CD8-positive, alpha-beta T cell (primary cell): ENCODE measurements at places on chromosomes 2 and 18.

- no peak for DNase-seq
These were observed 11.1 kb downstream of the DHRS9 start for GRCh38 chr2:169080250-169081069.

DNA sequence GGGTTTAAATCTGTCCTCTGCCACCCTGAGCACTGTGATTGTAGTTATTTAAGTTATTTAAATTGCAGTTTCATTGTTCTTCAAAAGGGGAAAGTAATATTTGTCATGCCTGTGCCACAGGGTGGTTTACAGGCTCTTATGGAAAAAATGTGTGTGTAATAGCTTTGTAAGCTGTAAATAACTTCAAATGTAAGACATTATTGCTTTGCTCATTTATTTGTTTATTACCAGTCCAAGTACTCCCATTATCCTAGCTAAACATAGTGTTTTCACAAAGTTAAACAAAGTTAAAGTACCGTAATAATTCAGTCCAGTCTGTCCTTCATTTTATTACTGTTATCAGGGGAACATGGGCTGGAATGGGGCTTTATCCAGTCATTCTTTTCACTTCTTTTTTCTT is 43.4 kb upstream of the IGFBP2 start:
- no peak for DNase-seq

GRCh38 chr2:122610948-122611609 is 855.6 kb downstream of the TSN start:
- no peak for DNase-seq

- no peak for DNase-seq
These were observed 709.0 kb upstream of the FAM98A start for GRCh38 chr2:34308140-34308539.

GRCh38 chr2:128988967-128989366 is 670.3 kb upstream of the HS6ST1 start:
- no peak for DNase-seq

- no peak for DNase-seq
These were observed 470.1 kb upstream of the HS6ST1 start for GRCh38 chr2:128788636-128789220.

DNA sequence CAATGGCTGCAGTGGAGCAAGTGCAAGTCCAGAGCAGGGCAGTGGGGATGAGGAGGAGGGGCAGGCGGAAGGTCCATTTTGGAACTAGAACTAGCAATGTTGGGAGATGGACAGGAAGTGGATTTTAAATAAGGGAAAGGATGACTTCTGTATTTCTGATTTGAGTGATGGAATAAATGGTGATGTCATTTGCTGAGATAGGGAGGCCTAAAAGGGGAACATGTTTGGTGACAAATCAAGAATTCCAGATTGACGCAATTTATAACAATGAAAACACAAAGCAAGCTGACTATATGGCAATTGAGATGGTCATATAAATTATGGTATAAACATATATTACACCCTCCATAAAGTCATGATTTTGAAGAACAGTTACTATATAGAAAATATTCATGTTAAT is 209.3 kb downstream of the SS18 start:
- no peak for DNase-seq
